ENCODE measurements at places on chromosomes 11 and 22. TPM values are rescaled to one million over a fixed set of nuclear protein-coding genes. Genes with fewer than 3 reads are reported as not detected.

Gene PGGHG
- 19.9 TPM for polyA plus RNA-seq

Gene TMPRSS6
- not detected for polyA plus RNA-seq

Gene SCGB2A2
- polyA plus RNA-seq, result not detected

Gene GAB4
- polyA plus RNA-seq, result not detected

Gene TUBA8
- 1.7 TPM for polyA plus RNA-seq

GRCh38 chr22:28203286-28203685 is 284.2 kb upstream of the PITPNB start:
- no peaks in the 10 kb centered on the region for H3K4me1 ChIP-seq
- no peak overlapping the region for H3K4me3 ChIP-seq
- no peaks in the 10 kb centered on the region for H3K36me3 ChIP-seq
- DNase-seq, result no peak
- H3K27ac ChIP-seq, result no peak overlapping the region
- H3K27me3 ChIP-seq, result no peaks in the 10 kb centered on the region

GRCh38 chr11:30326906-30327305 is 4.0 kb downstream of the ARL14EP start:
- H3K27ac ChIP-seq, result no peak overlapping the region
- DNase-seq, result no peak
- peaks cover 37% of the 10 kb centered on the region for H3K4me1 ChIP-seq

- no peak overlapping the region for H3K4me3 ChIP-seq
- DNase-seq, result peak; percentile 36
- H3K36me3 ChIP-seq, result peaks cover 14% of the 10 kb centered on the region
Observed at GRCh38 chr11:9858822-9859221, 194.9 kb downstream of the SWAP70 start.

DNA sequence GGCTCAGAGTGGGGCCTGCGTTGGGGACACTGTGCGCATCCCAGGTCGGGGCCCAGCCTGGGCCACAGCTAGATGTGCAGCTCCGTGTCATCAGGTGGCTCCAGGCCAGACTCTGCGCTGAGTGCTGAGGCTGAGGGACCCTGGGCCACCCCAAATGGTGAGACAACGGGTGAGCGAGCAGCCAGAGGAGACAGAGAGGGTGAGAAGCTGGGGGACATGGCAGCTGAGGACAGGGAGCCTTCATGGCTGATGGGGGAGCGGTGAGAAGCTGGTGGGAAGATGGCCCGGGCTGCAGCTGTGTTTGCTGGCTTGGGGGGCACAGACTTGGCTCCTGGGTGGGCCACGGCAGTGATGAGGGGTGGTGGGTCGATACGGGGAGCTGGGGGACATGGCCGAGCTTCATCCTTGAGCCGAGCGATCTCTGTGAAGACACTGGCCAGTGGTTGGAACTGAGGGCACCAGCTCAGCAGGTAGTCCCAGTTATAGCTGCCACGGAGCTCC is 2.5 kb upstream of the TPP1 start:
- DNase-seq, result no peak
- no peaks in the 10 kb centered on the region for H3K27me3 ChIP-seq
- H3K4me1 ChIP-seq, result peaks cover 9% of the 10 kb centered on the region
- no peaks in the 10 kb centered on the region for H3K36me3 ChIP-seq
- H3K27ac ChIP-seq, result no peak overlapping the region
- no peak overlapping the region for H3K4me3 ChIP-seq

DNA sequence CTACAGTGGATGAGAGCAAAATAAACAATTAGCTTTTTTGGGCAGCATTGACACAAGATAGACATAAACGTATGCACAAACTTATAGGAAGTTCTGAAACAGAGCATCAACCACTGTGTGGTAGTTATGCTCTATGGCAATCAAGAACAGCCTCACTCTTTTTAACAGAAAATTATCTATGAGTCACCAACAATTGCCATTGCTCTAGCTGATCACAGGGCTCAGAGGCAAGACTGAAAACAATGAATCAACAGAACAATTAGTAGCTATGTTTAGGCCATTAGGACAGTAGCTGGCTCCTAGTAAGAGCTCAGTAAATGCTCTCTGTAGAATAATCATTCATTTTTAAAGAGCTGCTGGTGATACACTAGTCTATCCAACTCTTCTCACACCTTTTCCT is 34.9 kb upstream of the PICALM start:
- no peak overlapping the region for H3K4me3 ChIP-seq
- H3K4me1 ChIP-seq, result peaks cover 8% of the 10 kb centered on the region
- no peak overlapping the region for H3K27ac ChIP-seq

DNA sequence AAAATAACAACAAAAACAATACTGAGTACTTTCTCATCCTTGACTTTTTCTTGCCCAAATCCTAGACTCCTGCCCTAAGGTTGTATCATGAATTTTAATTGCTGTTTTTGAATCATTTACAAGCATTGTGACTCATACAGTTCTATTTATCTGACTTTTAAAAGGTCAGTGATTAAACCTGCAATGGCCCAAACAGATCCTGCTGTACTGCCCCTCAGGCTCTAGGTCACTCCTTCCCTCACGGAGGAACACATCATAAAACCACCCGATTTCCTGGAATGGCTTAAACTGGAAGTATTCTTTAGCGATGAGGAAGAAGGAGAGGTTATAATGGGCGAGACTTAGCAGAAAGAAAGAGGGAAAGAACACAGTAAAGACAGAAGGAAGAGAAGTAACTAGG is 12.3 kb downstream of the ARFGAP3 start:
- no peak overlapping the region for H3K4me3 ChIP-seq
- no peak for DNase-seq
- no peaks in the 10 kb centered on the region for H3K27me3 ChIP-seq
- no peak overlapping the region for H3K27ac ChIP-seq
- no peaks in the 10 kb centered on the region for H3K4me1 ChIP-seq

GRCh38 chr11:118142809-118143208 is 9.8 kb downstream of the SCN4B start:
- no peak overlapping the region for H3K4me3 ChIP-seq
- no peak for DNase-seq
- H3K36me3 ChIP-seq, result no peaks in the 10 kb centered on the region
- peaks cover 20% of the 10 kb centered on the region for H3K27me3 ChIP-seq
- no peak overlapping the region for H3K27ac ChIP-seq

GRCh38 chr11:116808262-116809175 is 14.6 kb downstream of the APOA4 start:
- H3K27ac ChIP-seq, result no peak overlapping the region
- H3K4me1 ChIP-seq, result no peaks in the 10 kb centered on the region
- DNase-seq, result no peak
- no peaks in the 10 kb centered on the region for H3K27me3 ChIP-seq
- no peaks in the 10 kb centered on the region for H3K36me3 ChIP-seq
- H3K4me3 ChIP-seq, result no peak overlapping the region

DNA sequence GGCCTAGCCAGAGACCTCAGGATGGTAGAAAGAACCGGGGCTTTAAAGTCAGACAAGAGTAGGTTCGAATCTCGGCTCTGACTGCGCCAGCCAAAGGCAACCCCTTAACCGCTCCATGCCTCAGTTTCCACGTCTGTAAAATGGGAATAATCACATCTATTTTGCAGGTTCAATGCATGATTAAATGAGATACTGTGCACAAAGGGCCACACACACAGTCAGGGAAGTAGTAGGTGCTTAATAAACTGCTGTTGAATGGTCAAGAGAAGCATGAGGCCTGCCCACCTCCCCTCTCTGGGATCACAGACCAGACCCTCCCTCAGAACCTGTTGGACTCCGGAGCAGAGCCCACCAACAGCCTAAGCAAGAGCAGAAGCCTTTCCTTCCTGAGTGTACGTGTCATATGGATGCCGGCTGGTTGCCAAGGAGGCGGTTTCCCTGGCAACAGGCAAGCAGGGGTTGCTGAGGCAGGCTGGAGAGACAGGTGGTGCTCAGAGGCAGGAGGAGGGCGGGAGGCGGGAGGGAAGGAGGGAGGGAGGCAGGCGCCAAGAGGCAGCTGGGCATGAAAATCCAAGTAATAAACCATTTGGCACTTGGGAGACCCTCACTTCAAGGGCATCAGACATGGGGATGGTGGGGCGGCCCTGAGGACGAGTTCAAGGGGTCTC is 43.9 kb downstream of the NFAM1 start:
- no peak overlapping the region for H3K27ac ChIP-seq
- H3K4me1 ChIP-seq, result no peaks in the 10 kb centered on the region
- H3K36me3 ChIP-seq, result no peaks in the 10 kb centered on the region

DNA sequence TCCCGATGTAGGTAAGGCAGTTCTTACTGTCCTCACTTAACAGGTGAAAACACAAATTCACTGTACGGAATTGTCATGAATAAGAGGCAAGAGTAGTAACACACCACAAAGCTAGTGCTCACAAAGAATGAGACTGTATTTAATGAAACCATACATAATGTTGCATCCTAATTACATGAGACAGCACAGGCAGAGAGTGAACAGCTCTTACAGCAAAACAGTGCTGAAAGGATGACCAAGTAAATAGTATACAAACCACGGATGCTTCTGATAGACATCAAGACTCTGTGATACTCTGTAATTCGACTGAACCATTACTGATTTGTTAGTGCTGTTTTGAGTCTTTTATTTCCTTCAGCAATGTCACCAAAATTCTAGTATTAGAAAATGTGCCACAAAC is 282.3 kb downstream of the TTC28 start:
- no peaks in the 10 kb centered on the region for H3K36me3 ChIP-seq
- peak; percentile 31 for DNase-seq
- H3K27ac ChIP-seq, result peak overlapping the region; percentile 11
- H3K4me3 ChIP-seq, result no peak overlapping the region
- no peaks in the 10 kb centered on the region for H3K27me3 ChIP-seq

Measured in SK-N-SH (cell line).